Gastroesophageal sphincter (tissue), 4 donors: ENCODE measurements at places on chromosomes 5 and 9. TPM values are rescaled to one million over a fixed set of nuclear protein-coding genes. Genes with fewer than 3 reads are reported as not detected.
A peak's percentile ranks its signal among the peaks of the same experiment; 100 is the strongest.

- peak; percentile 30 for ATAC-seq
Observed at GRCh38 chr9:91905991-91906469, 44.0 kb downstream of the ROR2 start.

- ATAC-seq = no peak
Observed at GRCh38 chr9:113431191-113431590, 20.6 kb downstream of the C9orf43 start.

DNA sequence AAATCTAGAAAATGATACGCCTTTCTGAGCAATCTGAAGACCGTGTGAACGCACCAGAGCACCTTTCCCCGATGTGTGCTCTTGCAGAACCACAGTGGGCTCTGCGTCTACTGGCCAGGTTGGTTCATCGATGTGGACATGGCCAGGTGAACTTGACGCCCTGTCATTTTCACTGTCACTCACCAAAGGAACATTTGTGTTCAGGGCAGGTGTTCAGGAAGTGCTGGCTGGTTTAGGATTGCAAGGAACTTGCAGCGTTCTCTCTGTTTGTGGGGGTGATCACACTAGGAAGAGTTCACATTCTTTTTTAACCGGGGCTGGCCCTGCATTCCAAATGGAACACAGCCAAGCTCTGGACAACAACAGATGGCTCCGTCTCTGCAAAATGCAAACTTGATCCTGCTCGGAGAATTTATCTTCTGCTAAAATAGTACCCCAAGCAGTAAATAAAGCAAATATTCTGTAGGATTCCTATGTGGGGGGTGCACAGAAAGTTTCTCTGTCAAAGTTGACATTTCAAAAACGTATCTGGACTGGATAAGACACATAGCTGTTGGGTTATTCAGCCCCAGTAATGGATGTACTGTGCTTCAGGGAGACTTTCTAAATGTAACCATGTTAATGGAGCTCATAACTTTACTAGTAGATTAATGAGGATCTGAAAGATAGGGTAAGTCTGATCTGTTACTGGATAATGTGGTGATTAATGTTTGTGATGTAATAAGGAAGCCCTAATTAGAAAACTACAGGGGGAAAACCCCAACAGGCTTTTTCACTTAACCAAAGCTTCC lies 45.7 kb upstream of the FANCC start:
- no peak for ATAC-seq

GRCh38 chr5:131109540-131110255 lies 55.4 kb downstream of the HINT1 start:
- no peak for ATAC-seq

DNA sequence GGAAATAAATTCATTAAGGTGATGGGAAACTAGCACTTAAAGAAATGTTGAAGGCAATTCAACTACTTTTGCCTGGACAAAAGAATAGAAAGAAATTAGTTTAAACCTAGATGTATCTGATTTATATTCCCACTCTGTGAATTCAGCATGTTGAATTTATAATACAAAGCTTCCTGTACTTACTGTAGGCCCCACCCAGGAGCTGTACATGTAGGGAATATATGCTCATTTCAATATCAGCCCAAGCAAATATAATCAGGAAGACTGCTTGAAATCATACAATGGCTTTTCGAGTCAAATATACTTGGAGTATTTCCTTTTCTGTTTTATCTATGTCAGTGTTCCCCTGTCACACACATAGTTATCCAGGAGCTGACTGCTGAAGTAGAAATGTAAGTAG lies 102.1 kb downstream of the OTULIN start:
- no peak for ATAC-seq

GRCh38 chr9:77582961-77583576 lies 65.1 kb downstream of the GNA14 start:
- ATAC-seq = no peak

DNA sequence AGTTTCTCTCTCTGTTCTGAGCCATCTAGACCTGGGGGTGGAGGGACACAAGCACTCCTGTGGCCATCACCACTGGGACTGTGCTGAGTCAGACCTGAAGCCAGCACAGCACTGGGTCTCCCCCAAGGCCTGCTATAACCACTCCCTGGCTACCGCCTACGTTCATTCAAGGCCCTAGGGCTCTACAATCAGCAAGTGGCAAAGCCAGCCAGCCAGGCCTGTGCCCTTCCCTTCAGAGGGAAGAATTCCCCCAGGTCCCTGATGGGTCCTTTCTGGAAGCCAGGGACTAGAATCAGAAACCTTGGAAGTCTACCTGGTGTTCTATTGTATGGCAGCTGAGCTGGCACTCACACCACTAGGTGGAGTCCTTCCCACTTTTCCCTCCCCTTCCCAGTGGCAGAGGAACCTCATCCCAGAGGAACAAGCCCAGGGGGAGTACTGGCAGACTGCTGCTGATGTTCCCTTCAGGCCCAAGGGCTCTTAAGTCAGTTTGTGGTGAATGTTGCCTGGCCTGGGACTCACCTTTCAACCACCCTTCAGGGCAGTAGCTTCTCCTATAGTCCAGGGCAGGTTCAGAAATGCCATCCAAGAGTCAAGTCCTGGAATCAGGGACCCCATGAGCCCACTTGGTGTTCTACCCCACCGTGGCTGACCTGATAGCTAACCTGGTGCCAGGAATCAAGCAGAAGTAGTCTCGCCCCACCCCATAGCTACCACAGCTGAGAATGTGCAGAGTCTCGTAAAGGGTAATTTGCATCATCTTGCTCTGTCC lies 20.0 kb downstream of the JMY start:
- no peak for ATAC-seq

- peak; percentile 75 for ATAC-seq
Observed at GRCh38 chr9:111102793-111103464, 64.7 kb upstream of the LPAR1 start.

- no peak for ATAC-seq
Observed at GRCh38 chr9:87286506-87286905, 211.2 kb upstream of the DAPK1 start.

DNA sequence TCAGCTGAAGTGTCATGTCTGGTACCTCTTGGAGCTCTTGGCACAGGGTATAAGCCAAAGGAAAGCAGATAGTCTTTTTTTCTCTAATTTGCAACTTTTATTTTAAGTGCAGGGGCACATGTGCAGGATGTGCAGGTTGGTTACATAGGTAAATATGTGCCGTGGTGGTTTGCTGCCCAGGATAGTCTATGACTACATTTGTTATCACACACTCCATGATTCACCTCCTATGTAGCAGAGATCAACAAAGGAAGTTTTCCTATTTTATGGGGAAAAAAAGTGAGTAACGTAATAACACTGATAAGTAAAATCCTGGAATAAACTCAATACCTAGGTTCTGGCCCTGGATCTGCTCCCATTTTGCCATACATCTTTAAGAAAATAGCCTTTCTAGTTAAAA lies 234.6 kb downstream of the CAAP1 start:
- ATAC-seq = no peak

GRCh38 chr5:112552216-112552615 lies 133.1 kb upstream of the EPB41L4A start:
- no peak for ATAC-seq

GRCh38 chr9:134419684-134420076 lies 93.4 kb downstream of the RXRA start:
- ATAC-seq = no peak

GRCh38 chr5:52202256-52202655 lies 585.5 kb upstream of the ITGA1 start:
- ATAC-seq = no peak

DNA sequence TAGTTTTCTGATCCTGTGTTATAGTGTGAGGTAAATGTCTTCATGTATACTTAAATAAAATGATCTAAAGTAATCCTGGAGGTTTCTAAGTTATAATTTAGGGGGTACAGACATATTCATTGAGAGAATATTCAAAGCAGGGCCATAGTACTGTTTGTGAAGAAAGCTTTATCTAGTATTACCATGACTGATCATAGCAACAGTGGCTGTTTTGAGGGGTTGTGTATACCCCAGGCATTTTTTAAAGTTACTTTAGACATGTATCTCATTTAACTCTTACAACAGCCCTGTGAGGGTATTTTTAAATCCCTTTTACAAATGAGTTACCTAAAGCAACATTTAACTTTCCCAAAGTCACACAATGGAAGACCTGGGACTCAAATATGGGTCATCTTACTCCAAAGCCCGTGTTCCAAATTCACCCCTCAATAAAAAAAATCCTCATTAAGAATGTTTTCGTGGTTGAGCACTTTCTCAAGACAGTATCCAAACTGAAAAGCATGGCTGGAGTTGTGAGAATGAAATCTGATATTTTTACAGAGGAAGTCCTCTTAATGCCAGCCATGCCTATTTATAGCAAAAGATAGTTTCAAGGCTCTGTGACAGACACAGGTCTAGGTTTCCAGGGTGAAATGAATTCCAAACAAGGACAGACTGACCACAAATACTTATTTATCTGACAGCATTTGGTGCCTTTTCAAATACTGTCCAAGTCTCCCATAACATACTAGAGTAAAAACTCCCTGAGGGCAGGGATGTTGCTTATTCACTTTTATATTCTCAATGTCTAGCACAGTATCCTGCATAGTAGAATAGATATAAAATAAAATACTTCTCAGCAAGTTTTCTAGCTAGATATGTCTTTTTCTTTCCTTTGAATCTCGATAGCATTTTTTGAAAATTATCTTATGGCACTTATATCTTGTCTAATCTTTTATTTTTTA lies 10.4 kb downstream of the STOM start:
- no peak for ATAC-seq

- ATAC-seq = no peak
Observed at GRCh38 chr5:157050050-157050449, 8.9 kb downstream of the HAVCR1 start.

DNA sequence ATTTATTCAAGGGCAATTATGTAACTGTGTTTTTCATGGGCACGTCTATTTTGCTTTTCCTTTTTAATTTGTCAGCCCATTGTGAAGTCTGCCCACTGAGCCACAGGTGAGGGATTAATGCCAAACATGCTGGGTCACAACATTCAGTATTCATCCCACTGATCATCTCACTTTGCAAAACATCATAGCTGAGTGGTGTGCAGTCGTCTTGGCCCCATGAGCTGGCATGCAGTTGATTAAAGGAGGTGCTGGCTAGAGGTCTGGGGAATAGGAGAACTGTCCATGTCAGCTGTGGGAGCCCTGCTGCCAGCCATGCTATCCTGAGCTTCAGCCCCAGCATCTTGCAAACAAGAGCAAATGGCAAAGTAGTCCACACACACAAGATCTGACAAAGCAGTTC lies 11.7 kb upstream of the ESM1 start:
- no peak for ATAC-seq

DNA sequence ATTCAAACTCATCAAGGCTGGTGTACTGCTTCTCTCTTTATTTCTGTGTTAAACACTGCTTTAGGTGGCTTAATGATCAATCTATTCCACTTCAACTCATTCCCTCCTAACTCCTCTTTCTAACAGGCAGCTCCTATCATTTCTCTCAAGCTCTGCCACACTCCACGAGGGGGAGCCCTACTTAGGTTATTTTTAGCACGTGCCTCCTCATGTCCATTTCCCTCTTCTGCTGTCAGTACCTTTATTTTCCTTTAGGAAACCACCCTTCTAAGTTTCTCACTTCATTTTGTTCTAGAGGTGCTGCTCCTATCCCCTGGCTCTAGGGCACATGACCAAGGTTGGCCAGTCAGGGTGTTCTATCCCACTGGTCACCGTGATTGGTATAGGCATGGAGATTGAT lies 6.7 kb upstream of the BRINP1 start:
- no peak for ATAC-seq

- no peak for ATAC-seq
Observed at GRCh38 chr5:176396330-176396729, 7.8 kb downstream of the HIGD2A start.

GRCh38 chr5:15682122-15682521 lies 182.1 kb downstream of the FBXL7 start:
- no peak for ATAC-seq

GRCh38 chr5:54844905-54845566 lies 140.4 kb downstream of the ESM1 start:
- ATAC-seq = no peak

DNA sequence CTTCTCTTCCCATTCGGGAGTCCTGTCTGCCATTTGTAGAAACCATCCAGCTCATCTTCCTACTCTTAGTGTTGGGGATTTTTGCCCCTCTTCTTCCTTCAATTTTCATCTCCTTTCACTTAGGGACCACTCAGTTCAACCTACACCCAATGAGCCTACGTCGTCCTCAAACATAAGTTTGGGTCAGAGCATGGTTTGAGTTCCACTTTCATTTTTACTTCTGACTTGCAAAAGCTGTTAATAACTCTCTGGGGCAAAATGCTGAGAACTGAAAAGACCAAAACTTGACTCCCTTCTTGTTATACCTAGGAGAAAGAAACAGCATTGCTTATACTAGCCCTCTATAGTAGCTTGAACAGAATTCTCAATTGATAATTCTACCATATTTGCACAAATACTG lies 381.5 kb upstream of the MPDZ start:
- ATAC-seq = no peak

- ATAC-seq = no peak
Observed at GRCh38 chr9:16753256-16753655, 117.2 kb downstream of the BNC2 start.

DNA sequence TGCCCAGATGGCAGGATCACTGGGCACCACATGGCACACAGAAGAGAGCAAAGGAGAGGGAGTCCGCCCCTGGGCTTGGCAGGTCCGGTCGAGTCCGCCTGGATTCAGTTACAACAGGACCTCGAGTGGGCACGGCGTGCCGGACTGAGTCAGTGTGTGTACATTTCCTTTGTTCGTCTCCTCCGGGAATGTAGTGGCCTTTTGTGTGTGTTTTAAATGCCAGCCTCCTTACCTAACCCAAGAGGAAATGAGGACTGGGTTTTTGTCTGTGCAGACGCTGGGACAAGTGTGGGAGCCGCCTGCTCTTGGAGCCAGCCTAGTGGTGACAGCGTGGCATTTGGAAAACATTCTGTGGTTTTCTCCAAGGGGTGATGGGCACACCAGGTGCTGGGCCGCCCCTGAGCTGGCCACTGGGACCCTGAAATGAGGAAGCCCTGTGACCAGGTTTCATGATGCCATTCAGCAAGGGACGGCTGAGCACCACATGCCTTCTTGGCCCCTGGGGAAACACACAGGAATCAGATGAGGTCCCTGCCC lies 9.6 kb downstream of the NEK6 start:
- ATAC-seq = peak; percentile 37

DNA sequence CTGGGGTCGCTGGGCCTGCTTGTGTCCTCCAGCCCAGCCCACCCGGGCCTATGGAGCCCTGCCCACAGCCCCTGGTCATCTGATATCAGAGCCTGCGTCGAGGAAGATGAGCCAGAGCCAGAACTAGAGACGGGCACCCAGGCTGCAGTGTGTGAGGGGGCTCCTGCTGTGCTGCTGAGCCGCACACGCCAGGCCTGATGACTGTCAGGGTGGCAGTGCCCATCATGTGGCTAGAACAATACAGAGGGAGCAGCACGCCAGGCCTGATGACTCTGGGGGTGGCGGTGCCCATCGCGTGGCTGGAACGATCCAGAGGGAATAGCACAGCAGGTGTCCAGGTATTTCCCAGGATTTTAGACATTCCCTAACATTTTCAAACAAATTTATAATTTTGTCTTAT lies 9.2 kb upstream of the LRRC14B start:
- ATAC-seq = no peak

- no peak for ATAC-seq
Observed at GRCh38 chr9:37905131-37905505, 1.2 kb upstream of the SLC25A51 start.

Gene UTP15
- 35.0 TPM for total RNA-seq

Gene PHYKPL
- 40.2 TPM for total RNA-seq

Gene RFX3
- 9.0 TPM for total RNA-seq

Gene ADGRD2
- total RNA-seq = not detected

Gene BRINP1
- total RNA-seq = not detected

Gene PCDHGC3
- 60.2 TPM for total RNA-seq

Gene FLT4
- 8.9 TPM for total RNA-seq

Gene ARID3C
- total RNA-seq = not detected

Gene SH3RF2
- 5.2 TPM for total RNA-seq

Gene CKMT2
- 3.9 TPM for total RNA-seq

Gene FOXD4L5
- total RNA-seq = not detected

Gene SPAG8
- 1.0 TPM for total RNA-seq

Gene PCDHGB1
- total RNA-seq = 4.2 TPM

Gene IFNB1
- total RNA-seq = not detected
